ENCODE measurements at places on chromosomes 4 and X. TPM values are rescaled to one million over a fixed set of nuclear protein-coding genes. Genes with fewer than 3 reads are reported as not detected.

DNA sequence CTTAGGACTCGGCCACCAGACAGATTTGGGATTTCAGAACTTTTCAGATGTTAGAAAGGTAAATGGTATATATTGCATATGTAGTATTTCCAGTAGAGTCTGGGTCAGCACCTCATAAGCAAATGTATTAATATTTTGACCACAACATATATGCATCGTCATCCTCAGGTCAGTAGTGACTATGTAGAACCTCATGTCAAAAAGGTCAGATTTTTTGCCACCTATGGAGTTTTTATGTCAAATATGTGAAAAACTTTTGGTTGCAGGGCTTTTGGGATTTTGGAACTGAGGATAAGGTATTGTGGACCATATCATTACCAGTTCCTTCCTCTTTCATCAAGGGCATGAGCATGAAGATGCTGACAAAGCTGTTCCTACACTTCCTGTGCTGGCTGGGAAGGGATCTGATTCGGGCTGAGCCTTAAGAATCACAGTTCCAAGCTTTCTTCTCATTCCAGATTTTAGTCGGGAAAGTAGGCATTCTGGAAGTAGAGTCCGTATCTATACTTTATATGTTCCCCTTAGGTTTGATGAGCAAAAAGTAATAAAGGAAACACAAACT lies 183.0 kb upstream of the PGRMC2 start:
- DNase-seq: no peak

- DNase-seq: no peak
Measured at GRCh38 chr4:84677995-84678394, 95.1 kb downstream of the CDS1 start.

DNA sequence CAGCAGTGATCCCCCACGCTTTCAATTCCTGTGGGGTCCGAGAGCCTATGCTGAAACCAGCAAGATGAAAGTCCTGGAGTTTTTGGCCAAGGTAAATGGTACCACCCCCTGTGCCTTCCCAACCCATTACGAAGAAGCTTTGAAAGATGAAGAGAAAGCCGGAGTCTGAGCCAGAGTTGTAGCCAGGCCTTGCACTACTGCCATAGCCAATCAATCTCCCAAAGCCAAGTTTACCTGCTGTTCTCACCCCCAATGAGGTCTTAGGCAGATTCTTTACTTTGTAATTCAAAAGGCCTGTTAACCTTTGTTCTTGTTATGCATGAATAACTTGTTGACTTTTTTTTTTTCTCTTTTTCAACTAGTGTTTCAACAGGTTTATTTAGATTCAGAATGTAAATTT lies 4.0 kb downstream of the MAGEB2 start:
- no peak for DNase-seq

DNA sequence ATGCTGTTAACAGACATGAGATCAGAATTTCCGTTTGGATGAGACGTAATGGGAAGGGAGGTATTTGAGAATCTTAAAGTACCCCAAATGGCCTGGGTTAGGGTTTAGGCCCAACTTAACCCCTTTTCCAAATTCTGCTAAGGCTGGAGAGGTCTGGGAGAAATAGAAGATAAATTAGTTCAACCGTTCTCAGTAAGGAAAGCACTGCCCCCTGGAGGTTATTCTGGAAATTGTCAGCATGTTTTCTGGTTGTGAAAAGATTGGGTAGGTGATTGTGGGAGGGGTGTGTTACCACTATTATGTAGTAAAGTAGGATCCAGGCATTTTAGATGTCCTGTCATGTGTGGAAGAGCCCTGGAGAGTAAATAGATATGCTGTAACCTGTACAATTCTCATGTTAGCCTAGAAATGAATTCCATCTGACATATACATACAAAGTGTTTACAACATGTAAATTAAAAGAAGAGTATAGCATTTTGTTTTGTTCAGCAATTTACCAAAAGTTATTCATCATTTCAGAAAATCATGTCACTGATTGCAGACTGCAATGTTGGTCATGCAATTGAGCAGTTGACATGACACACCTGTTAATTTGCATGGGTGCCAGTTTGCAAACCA lies 26.8 kb upstream of the GRXCR1 start:
- DNase-seq: peak; percentile 39

GRCh38 chrX:26747877-26748276 lies 531.9 kb downstream of the MAGEB5 start:
- no peak for DNase-seq

Gene SPANXB1
- total RNA-seq: 131 TPM

Gene CTAG2
- total RNA-seq: 3.8 TPM

All from Daoy (cell line).